ENCODE measurements at places on chromosomes 13 and 19. TPM values are rescaled to one million over a fixed set of nuclear protein-coding genes. Genes with fewer than 3 reads are reported as not detected.
A peak's percentile ranks its signal among the peaks of the same experiment; 100 is the strongest.

- no peaks in the 10 kb centered on the region for H3K36me3 ChIP-seq
- DNase-seq: no peak
- no peaks in the 10 kb centered on the region for H3K27me3 ChIP-seq
- no peaks in the 10 kb centered on the region for H3K4me1 ChIP-seq
Observed at GRCh38 chr19:28601723-28602440, 611.1 kb downstream of the UQCRFS1 start.

DNA sequence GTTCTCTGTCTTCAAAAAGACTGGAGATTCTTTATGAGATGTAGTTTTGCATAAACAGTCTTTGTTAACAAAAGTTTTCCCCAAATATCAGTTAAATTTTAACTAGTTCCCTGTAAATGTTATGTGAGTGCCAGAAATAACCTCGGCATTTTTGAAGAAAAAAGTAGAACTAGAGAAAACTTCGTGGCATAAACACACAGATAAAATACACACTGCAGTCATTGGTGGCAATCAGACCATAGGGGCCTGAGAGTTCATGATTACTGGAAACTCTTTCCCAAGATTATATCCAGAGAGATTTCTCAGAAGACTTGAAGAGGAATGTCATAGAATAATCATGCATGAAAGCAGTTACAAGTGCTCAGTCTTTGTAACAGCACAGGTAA, 190.0 kb downstream of the MZT1 start:
- H3K36me3 ChIP-seq: no peaks in the 10 kb centered on the region
- peak overlapping the region; percentile 39 for H3K27ac ChIP-seq
- no peaks in the 10 kb centered on the region for H3K27me3 ChIP-seq
- DNase-seq: peak; percentile 5
- peaks cover 14% of the 10 kb centered on the region for H3K4me1 ChIP-seq

CATSPERD gene
- total RNA-seq: not detected

SLC25A30 gene
- total RNA-seq: 16.1 TPM

- H3K27ac ChIP-seq: peak overlapping the region; percentile 73
- no peaks in the 10 kb centered on the region for H3K27me3 ChIP-seq
- no peaks in the 10 kb centered on the region for H3K4me1 ChIP-seq
- peak; percentile 45 for DNase-seq
- no peak overlapping the region for H3K4me3 ChIP-seq
Observed at GRCh38 chr13:75226733-75227435, 255.1 kb downstream of the TBC1D4 start.

ATP12A gene
- total RNA-seq: 0.27 TPM

DNA sequence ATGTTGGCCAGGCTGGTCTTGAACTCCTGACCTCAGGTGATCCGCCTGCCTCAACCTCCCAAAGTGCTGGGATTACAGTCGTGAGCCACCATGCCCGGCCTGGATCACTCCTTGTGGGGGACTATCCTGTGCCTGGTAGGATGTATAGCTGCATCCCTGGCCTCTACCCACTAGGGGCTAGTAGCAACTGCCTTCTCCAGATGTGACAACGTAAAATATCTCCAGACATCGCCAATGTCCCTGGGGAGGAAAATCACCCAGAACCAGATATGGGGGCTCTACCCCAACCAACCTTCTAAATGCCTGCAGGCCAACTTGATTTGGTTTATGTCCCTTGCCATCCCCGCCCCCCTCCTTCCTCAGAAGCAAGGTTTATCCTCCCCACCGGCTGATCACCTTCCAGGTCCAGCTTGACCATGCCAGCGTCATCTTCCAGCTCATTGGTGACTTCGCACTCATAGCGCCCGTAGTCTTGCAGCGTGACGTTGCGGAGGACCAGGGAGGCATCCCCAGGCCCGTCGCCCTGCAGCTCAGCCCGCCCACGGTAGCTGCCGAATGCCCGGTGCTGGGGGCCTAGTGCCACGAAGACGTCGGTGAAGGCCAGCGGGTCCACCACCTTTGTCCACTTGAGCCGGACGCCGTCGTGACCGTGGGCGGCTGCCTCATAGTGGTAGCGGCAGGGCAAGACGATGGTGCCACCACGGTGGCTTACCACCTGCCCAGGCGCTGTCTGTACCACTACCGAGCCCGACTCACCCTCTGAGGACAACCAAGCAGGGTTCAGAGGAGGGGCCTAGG, 12.5 kb downstream of the TM6SF2 start:
- no peak for DNase-seq
- H3K4me3 ChIP-seq: no peak overlapping the region
- H3K27me3 ChIP-seq: no peaks in the 10 kb centered on the region

DNA sequence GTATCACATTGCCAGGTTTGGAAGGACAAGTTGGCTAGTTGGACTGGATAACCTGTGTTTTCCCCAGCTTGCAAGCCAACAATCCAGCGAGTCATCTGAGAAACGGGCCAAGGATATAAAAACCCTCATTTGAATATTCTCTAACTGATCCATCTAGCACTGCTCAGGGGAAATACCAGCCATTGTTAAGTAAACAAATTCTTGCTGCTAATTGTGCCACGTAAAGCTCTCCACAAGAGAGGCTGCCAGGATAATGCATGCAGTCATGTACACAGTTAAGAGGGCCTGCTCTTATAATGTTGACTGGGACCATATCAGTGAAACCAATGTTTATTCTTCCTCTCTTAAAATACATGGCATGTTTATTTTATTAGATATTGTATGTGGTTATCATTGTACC, 663.2 kb upstream of the SGCG start:
- no peaks in the 10 kb centered on the region for H3K27me3 ChIP-seq
- peaks cover 3% of the 10 kb centered on the region for H3K4me1 ChIP-seq
- no peak overlapping the region for H3K4me3 ChIP-seq
- no peaks in the 10 kb centered on the region for H3K36me3 ChIP-seq
- DNase-seq: no peak
- H3K27ac ChIP-seq: no peak overlapping the region

TLE6 gene
- 2.4 TPM for total RNA-seq
